Breast epithelium (tissue), 4 donors: ENCODE measurements at places on chromosomes 11 and 22.

GRCh38 chr11:132631989-132632388, 900.3 kb downstream of the OPCML start:
- DNase-seq, result no peak

DNA sequence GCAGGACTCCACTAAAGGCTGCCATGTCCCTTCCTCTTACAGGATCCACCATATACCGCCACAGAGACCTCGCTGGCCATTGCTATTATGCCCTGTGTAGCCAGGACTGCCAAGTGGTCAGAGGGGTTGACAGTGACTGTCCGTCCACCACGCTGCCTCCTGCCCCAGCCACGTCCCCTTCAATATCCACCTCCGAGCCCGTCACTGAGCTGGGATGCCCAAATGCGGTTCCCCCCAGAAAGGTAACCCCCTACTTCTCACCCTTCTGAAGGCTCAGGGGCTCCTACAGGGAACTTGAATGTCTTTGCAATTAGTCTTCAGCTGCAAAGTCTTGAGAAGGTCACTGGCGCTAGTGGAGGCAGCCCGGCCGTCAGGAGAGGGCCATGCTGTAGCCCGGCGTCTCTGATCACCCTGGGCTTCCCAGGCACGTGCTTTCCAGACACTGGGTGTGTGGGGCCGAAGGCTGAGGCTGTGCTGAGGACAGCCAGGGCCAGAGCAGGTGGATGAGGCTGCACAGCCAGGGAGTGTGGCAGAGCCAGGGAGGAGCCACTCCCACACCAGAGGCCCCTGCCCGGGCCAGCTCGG, 30.0 kb upstream of the MUC5B start:
- DNase-seq, result peak; percentile 12

GRCh38 chr11:122715548-122716440, 60.3 kb downstream of the UBASH3B start:
- no peak for DNase-seq

- no peak for DNase-seq
Observed at GRCh38 chr11:75031224-75031753, 42.6 kb downstream of the NEU3 start.

DNA sequence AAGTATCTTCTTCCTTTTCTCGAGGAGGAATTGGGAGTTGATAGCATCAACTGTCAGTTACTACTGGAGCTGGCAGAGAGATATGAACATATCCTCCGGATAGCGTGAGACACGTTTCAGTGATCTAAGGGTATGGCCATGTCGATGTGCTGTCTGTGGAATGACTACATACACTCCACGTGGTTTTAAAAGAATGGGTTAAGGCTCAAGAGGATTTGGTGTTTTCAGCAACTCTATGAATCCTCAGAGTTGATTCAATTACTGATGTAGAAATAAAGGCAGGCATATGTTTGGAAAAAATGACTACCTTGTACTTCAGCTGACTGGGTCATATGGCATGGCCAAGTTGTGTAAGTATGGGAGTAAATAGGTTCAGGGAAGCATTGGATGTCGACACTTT, 22.9 kb downstream of the MMP13 start:
- no peak for DNase-seq

GRCh38 chr22:26561756-26562417, 28.0 kb downstream of the TPST2 start:
- no peak for DNase-seq

DNA sequence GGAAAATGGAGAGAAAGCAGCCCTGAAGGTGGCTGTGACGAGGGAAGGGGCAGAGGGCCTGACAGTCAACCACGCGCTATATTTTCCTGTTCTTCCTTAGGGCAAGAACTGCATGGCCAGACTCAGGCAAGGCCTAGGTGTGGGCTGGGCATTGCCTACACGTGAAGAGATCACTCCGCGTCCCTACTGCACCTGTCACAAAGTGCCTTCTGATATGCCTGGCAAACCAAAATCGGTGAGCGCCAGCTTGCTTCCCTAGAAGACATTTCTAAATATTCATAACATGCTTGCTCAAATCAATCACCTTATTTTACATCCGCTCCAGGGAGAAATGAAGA, 6.3 kb downstream of the TMEM121B start:
- no peak for DNase-seq

DNA sequence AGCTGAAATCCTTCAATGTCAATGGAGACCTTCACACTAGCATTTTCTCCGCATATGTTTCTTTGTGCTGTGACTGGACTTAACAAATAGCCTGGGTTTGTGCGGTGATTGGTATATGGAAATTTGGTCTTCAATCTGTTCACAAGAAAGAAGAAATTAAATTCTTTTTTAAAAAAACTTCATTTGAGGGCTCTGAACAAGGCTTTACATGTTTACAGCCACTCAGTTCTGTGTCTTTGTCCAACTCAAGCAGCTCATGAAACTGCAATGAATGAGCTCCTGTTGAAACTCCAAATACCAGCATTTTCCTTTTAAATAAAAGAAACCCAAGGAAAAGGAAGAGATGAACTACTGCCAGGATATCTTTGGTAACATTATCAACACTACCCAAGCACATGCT, 57.3 kb downstream of the PIK3C2A start:
- DNase-seq, result no peak

GRCh38 chr22:32331918-32332725, 25.5 kb upstream of the RFPL3 start:
- no peak for DNase-seq

DNA sequence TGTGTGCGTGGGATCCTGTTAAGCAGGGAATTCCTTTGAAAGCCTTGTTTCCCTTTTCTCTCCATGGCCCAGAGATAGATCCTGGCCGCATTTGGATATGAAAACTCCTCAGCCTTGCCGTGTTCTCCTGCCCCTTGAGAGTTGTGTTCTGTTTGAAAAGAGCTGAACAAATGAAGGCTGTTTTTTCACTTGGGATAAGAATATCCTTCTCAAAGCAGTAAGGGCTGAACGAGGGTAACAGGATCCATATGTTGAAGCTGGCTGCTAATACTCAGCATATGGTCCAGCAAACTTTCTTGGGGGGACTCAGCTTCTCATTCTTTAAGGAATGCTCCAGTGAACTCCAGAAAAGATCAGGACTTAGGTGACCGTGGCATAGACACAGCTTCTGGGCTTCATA, 114.5 kb upstream of the TTC12 start:
- no peak for DNase-seq

GRCh38 chr11:73221451-73221850, 3.4 kb downstream of the P2RY2 start:
- DNase-seq, result no peak

GRCh38 chr11:124891373-124891861, 6.2 kb downstream of the ROBO4 start:
- DNase-seq, result no peak

DNA sequence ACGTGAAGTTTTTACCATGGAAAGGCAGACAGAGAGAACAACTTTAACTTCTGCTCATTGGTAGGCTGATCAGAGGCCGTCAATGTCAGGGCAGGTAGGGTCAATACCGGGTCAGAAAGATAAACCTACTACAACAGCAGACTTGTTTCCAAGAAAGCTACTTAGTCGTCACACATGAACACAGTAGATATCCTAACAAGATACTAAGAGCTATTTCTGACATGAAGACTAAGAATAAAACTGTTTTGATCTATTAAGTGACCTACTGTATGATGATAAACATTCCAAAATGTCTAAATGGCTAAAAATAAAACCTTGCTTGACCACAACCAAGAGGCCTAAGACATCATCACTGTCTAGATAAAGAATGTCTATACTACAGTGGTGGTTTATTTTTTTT, 231.3 kb downstream of the CADM1 start:
- no peak for DNase-seq

GRCh38 chr11:64353715-64354506, 5.1 kb upstream of the RPS6KA4 start:
- DNase-seq, result no peak

GRCh38 chr22:32043391-32043790, 330 bp downstream of the SLC5A1 start:
- DNase-seq, result no peak

GRCh38 chr11:44604171-44604581, 38.7 kb downstream of the CD82 start:
- DNase-seq, result no peak

GRCh38 chr11:7571640-7572000, 57.8 kb downstream of the PPFIBP2 start:
- DNase-seq, result peak; percentile 69

- peak; percentile 13 for DNase-seq
Observed at GRCh38 chr11:120183701-120184141, 27.1 kb upstream of the OAF start.

GRCh38 chr11:4481240-4481582, 1.2 kb upstream of the OR52K1 start:
- no peak for DNase-seq

DNA sequence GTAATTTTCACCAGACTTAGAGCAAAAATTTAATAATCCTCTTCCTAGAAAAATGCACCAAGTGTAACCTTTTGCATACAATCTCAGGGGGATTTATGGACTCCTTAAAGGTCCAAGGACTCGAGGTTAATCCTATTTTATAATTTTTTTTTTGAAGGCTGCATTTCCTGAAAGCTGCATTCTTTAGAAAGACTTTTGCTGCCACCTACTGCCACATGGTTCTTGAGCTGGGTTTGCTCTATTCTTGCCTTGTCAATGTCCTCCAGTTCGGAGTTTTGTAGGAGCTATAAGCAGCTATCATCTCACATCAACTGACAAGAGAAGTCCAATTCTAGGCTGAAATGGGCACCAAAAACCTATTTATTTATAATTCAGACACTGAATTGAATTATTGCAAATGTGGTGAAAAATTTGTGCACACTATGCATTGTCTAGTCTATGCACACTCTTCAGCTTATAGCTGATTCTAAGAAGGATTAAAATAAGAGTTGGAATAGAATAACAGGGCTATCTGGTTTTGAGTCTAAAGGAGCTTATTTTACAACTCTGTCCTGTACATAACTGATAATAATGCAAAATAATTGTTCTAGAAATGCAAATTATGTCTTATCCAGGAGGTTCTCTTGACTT, 31.3 kb downstream of the TRAF6 start:
- DNase-seq, result no peak

GRCh38 chr22:37240240-37240940, 3.7 kb downstream of the RAC2 start:
- DNase-seq, result no peak

DNA sequence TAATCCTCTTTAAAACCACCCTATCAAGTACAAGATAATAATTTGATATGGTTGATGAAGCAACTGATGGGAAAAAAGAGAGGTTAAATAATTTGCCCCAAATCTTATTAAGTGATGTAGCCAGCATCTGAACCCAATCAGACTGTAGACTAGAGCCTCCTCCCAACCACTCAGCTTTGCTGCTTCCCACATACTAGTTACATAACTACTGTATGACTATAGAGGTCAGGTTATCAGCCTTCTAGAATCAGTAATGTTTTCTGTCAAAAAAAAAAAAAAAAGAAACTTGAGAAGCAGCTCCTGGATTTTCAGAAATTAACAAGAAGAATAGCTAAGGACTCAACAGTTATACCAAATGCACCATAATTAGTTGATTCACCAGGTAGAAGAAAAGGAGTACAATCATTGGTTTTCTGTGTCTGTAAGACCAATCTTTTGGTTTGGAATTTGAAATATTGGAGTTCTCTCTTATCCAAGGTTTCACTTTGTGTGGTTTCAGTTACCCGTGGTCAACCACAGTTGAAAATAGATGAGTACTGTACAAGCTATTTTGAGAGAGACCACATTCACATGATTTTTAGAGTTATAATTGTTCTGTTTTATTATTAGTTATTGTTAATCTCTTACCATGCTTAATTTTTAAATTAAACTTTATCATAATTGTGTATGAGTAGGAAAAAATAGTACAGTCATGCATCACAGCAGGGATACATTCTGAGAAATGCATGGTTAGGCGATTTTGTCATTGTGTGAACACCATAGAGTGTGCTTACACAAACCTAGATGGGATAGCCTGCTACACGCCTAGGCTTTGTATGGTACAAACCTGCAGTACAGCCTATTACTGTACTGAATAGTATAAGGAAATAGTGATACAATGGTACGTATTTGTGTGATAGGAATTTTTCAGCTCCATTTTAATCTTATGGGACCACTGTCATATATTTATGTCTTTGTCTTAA, 72.2 kb downstream of the PDHX start:
- DNase-seq, result no peak

DNA sequence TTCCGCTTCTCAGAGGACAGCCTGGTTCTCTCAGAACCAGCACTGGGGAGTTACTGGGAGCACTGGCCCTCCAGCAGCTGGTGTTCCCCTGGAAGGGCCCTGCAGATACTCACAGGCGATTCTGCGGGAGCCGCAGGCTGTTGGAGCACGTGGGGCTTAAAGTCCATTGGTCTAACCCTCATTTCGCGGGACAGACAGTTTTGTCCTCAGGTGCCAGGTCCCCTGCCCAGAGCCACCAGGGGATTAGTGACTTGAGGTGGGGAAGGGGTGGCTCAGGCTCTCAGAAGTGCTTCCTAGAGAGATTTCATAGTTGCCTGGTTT, 53.9 kb downstream of the CACNA1I start:
- DNase-seq, result no peak

DNA sequence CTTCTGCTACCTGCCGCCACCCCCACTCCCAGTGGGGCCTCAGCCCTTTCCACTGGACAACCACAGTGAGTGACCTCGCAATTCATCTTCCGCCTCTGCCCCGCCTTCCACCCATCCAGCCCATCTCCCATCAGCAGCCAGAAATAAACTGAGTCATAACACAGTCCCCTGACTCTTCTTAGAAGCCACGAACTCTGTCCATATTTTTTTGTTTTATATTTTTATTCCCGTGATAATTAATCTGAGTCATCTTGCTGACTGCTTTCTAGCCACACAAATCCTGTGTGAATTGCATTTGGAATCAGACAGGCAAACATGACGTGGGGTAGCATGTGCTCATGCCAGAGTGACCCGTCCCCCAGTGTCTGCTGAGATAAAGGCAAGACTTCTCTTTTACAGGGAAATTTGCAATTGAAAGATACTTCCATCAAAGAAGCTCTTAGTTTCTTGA, 7.0 kb downstream of the FADD start:
- no peak for DNase-seq

DNA sequence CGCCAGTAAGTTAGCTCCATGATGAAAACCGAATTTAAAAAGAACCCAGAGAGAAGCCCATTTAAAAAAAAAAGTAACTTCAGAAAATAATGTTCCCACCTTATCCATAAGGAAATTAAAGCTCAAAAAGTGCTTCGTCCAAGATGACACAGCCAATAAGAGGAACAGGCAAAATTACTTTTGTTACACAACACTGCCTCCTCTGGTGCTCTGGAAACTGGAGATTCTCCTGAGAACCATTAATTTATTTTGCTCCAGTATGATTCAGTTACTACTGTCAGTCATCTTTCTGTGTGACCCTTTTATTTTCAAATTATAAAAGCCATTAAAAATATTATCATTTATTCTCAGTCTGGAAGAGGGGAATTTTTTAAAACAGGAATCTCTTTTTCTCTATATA, 2.0 kb downstream of the IFT27 start:
- no peak for DNase-seq

GRCh38 chr11:65410936-65411680, 11.5 kb upstream of the NEAT1 start:
- no peak for DNase-seq

- DNase-seq, result no peak
Observed at GRCh38 chr11:110409174-110409573, 20.6 kb upstream of the FDX1 start.

GRCh38 chr11:24163146-24163545, 333.7 kb upstream of the LUZP2 start:
- DNase-seq, result no peak

GRCh38 chr11:85589373-85589772, 37.8 kb downstream of the DLG2 start:
- DNase-seq, result no peak

GRCh38 chr11:117444711-117445658, 117.3 kb downstream of the CEP164 start:
- no peak for DNase-seq

GRCh38 chr22:28702891-28703290, 23.3 kb upstream of the TTC28 start:
- DNase-seq, result no peak

GRCh38 chr11:34213366-34213765, 107.9 kb downstream of the NAT10 start:
- DNase-seq, result no peak
